ENCODE measurements at places on chromosomes 3 and 15.

- no peak for DNase-seq
These were observed 31.7 kb downstream of the EDC3 start for GRCh38 chr15:74664028-74664616.

GRCh38 chr3:9168241-9168741, 81.2 kb downstream of the SRGAP3 start:
- DNase-seq, result no peak

- DNase-seq, result no peak
These were observed 13.1 kb downstream of the RLBP1 start for GRCh38 chr15:89208256-89208655.

DNA sequence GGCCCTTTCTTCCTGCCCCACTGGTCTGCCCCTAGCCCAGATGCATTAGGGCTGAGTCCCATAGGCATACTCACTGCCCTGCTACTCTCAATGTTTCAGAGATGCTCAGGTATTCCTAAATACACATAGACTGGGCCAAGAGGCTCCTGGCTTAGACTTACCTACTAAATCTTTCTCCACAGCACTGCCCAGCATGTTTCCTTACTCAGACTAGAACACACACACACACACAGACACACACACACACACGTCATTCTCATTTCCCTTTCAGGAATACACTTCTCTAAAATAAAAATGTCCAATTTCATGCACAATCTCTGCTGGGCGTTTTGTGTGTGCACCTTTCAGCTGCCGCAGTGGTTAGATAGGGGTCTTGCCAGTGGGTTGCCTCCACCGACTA, 175.7 kb downstream of the FAM43A start:
- DNase-seq, result no peak

DNA sequence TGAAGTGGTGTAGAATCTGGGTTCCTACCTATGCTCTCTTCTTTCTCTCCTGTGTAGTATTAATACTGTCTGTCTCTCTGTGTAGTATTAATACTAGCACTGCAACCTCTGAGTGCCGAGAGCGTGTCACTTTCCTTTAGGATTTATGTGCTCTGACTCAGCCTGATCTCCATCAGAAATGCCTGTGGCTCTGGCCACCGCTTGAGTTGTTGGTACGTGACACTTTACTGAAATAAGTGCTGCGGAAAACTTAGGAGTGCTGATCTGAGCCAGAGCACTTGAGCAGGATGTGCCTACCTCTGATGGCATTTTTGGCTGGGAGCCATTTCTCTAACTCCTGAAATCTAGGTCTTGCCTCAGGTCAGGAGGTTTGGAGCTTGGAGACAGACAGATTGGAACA, 807.4 kb downstream of the SQOR start:
- DNase-seq, result no peak

DNA sequence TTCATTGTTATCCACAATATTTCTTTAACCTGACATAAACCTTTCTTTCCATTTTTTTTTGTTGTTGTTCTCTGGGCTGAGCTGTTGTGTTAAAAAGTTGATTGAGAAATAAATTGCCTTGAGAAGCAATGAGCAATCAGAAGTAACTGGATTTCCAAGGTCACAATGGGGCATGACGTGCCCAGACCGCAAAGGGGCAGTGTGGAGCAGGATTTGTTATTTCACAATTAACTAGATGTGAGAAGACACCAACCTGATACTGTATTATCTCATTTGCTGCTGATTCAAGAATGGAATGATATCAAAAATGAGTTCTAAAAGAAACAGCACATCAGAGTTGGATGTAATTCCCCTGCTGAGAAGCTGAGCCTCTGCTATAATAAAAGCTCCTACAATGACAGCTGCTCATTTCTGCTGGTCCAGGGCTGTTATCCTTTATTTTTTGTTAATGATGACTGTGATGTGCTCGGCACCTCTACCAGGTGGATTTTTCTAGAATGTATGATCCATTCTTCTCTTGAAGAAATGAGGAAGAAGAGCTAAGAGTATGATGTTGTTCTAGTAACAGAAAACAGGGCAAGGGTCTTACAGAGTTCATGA, 28.1 kb downstream of the CPNE4 start:
- DNase-seq, result no peak

GRCh38 chr3:161038725-161039124, 66.4 kb downstream of the B3GALNT1 start:
- no peak for DNase-seq
